ENCODE measurements at places on chromosomes 12 and 14. TPM values are rescaled to one million over a fixed set of nuclear protein-coding genes. Genes with fewer than 3 reads are reported as not detected.

DNA sequence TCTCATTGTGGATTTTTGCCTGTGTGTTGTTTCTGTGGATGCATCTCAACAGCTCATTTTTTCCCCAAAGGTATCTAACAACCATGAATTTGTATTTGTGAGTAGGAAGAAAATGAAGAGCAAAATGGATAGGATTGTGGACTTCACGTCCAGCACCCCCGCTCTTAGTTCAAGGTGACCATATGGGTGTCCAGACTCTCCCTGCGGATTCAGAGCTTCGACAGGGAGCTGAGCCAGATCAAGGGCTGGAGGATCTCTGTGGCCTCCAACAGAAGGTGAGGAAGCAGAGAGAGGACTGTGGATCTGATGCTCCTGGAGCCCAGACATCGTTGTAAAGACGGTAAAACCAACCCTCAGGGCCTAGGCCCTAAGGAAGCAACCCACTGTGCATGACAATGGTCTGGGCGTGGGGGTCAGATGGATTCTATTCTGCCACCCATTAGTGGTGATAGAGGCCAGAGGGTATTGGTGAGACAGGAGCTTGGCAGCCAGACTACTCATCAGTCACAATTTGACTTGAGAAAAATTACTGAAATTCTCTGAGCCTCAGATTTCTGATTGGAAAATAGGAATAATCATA, 659.7 kb upstream of the TMEM132C start:
- no peak for DNase-seq

The TSPAN19 gene
- total RNA-seq: not detected

DNA sequence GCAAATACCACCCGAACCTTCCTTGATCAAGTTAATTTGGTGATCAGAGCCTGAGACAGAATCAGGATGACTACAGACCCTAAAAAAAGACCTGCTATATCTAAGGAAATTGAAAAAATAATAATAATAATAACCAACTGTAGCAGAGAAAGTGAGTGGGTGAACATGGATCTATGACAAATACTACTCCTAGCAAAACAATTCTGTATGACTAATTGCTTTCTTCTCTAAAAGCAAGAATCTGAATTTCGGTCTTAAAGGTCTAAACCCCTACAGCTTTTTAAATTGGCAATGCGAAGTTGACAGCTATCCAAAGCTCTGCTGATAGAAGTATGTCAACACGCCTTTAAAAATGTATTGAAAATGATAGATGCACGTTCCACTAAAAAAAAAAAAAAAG, 102.2 kb downstream of the PRKAB1 start:
- DNase-seq: no peak

- no peak for DNase-seq
These were observed 26.5 kb downstream of the IL26 start for GRCh38 chr12:68199127-68199526.

All from RPMI7951 (cell line).